NCI-H1105 (cell line): ENCODE measurements at places on chromosomes 6 and 20.
A peak's percentile ranks its signal among the peaks of the same experiment; 100 is the strongest.

GRCh38 chr20:62752181-62752670 lies 43.6 kb downstream of the NTSR1 start:
- DNase-seq: no peak

DNA sequence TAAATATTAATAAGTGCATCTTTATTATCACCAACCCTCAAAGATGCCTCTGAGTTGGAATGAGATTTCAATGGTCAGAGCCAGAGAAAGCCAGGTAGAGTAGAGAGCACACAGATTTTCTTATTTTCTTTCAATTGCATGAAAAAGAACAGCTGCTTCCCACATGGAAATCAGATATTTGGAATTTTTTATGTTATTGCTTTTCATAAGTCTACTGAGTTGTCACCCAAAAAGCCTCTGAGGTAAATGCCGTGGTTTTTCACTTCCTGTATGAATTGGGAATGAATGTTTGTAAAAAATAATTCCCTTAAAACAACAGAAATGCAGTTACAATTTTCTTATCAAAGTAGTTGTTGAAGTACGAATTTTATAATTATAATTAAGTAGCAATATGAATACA lies 563.1 kb downstream of the RFPL4B start:
- no peak for DNase-seq

GRCh38 chr20:38498909-38499308 lies 26.3 kb downstream of the RALGAPB start:
- DNase-seq: no peak

DNA sequence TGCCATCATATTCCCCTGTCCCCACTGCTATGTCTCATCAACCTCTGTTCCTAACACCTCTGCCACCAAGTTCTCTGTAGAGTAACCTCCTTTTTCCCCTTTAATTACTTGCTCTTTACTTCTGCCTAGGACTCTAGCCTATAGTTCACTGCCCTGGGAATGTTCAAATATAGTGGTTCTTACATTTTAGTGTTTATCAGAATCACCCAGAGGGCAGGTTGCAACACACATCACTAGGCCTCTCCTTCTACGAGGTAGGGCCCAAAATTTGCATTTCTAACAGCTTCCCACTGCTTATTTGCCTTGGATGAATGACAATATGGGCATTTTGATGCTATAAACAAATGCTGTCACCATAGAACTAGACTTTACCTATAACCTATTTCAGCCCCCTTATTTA lies 23.1 kb upstream of the C6orf141 start:
- DNase-seq: no peak

GRCh38 chr20:17832236-17832915 lies 132.6 kb downstream of the BANF2 start:
- no peak for DNase-seq

- DNase-seq: no peak
Observed at GRCh38 chr20:31587545-31588389, 17.3 kb upstream of the ID1 start.

- no peak for DNase-seq
Observed at GRCh38 chr20:20466341-20466879, 98.5 kb downstream of the INSM1 start.

DNA sequence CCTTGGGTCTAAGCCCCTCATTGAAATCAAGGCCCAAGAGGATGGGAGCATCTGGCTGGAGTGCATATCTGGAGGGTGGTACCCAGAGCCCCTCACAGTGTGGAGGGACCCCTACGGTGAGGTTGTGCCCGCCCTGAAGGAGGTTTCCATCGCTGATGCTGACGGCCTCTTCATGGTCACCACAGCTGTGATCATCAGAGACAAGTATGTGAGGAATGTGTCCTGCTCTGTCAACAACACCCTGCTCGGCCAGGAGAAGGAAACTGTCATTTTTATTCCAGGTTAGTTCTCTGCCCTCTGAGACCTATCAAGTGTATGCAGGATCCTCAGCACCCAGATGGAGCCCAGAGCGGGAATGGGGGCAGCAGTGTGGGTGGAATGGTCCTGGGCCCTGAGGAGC lies 5.1 kb downstream of the BTN2A2 start:
- DNase-seq: no peak

GRCh38 chr20:24909086-24909780 lies 39.8 kb upstream of the CST7 start:
- no peak for DNase-seq

DNA sequence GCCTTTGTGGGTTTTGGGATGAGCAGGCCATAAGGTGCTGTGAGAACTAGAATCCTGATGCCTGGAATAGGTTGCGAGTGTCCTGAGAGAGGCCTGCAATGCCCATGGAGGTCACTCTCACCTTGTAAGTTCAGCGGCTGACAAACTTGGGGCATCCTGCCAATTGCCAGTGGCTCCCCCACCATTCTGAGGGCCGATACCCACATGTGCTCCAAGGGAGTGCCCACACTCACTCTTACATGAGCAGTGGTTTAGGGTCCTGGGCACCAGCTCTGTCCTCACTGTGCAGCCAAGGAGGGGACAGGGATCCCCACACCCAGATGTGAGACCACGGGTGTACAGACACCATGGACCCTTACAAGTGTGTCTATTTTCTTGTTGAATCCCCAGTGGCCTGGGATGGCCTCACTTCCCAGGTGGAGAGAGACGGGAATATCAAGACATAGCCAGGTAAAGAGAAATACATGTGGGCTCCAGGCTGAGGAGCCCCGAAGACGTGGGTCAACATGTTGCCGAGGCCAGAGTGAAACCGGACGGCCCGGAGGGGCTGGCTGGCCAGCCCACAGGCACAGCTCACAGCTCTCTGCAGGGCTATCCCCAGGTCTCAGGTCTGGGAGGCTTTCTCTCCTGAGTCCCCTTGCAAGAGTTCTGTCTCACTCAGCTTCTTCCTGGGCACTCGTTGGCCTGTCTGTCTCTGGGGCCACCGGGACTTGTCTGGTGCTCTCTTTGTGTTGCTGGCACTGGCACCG lies 2.0 kb upstream of the CST9 start:
- no peak for DNase-seq

DNA sequence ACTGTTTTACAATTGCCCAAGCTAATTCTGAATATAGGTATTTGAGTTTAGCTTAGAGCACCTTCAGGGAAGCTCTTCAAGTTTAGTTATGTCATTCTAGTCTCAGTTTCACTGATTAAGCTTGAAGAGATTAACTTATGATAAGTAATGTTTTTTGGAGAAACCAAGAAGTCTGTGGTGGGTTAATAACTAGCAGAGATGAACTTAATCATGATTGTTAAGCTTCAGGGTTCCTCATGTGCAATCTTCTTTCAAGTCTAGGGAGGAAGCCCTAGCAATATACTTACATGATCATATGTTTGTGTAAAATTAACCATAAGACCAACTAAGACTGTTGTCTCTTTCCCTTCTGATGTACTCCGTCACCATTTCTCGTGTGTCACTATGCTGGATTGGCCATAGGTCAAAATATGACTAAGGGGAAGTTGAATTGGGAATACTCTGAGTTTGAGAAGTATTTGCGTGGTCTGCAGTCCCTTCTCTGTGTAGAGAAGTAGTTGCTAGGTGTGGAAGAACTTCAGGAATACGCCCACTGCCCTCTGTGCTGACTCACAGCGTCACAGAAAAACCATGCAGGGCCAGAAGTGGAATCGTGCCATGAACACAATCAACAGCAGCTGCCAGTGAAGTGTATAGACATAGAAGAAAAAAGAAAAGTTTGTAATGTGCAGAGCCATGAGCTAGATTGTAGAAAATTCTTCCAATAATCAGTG lies 88.3 kb downstream of the SH3BGRL2 start:
- DNase-seq: no peak

DNA sequence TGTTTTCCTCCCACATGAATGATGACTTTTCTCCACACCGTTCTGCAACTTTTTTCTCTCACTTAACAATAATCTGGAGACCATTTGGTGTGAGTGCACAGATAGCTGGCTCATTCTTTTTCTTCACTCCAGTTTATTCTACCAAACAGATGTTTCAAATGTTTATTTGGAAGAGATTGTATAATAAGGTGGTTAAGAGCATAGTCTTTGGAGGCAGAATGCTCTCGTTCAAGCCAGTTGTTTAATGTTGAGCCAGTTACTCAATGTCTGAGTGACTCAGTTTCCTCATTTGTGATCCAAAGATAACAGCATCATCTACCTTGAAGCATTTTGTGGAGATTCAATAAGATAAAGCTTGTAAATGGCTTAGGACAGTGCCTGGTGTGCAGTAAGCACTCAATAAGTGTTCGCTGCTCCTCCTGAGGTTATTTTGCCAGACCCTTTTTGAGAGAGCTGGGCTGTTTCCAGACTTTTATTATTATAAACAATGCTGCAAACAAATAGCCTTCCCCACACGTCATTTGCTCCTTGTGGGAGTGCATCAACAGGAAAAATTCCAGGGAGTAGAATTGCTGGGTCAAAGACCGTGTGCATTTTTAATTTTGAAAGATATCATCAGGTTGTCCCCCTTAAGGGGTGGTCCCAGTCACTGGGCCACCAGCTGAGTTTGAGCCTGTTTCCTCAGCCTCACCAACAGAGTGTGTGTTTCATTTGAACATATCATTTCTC lies 70.6 kb downstream of the VEGFA start:
- no peak for DNase-seq

DNA sequence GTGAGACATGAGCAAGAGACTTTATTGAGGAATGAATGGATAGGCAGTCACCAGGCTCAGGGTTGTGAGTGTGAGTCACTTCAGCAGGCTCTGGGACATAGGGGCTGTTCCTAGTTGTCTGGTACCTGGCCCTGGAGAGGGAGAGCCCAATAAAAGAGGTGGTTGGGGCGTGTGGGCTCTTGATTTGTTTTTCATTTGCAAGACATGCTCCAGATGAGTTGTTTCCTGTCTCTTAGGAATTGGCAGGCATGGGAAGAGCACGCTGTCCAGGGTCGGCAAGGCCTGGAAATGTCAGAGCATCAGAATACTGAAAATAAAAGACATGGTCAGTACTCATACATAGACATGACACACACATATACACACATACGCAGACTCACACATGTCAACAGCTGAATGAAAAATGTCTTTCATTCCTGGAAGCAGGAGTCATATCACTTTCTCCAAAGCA lies 166.3 kb upstream of the SULF2 start:
- no peak for DNase-seq

DNA sequence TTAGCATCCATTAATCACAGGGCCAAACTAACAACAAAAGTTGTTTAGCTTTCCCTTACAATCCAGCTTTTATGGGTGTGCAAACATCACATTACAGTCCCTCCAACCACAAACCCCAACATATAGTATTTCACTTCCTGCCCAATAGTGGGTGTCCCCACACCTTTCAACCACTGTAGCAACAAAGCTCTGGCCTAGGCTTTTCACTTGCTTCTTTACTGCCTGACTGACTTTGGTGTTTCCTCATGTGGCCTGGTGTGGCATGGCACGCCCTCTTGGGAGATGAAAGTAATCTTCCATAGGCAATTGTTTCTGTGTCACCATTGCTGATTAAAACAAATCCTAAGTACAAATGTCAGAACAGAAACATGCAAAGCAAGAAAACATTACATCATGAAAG lies 46.3 kb downstream of the MCM8 start:
- DNase-seq: no peak

- DNase-seq: no peak
Observed at GRCh38 chr6:169227116-169227515, 26.5 kb downstream of the THBS2 start.

GRCh38 chr6:37020381-37020780 lies 14.9 kb downstream of the FGD2 start:
- DNase-seq: peak; percentile 35

DNA sequence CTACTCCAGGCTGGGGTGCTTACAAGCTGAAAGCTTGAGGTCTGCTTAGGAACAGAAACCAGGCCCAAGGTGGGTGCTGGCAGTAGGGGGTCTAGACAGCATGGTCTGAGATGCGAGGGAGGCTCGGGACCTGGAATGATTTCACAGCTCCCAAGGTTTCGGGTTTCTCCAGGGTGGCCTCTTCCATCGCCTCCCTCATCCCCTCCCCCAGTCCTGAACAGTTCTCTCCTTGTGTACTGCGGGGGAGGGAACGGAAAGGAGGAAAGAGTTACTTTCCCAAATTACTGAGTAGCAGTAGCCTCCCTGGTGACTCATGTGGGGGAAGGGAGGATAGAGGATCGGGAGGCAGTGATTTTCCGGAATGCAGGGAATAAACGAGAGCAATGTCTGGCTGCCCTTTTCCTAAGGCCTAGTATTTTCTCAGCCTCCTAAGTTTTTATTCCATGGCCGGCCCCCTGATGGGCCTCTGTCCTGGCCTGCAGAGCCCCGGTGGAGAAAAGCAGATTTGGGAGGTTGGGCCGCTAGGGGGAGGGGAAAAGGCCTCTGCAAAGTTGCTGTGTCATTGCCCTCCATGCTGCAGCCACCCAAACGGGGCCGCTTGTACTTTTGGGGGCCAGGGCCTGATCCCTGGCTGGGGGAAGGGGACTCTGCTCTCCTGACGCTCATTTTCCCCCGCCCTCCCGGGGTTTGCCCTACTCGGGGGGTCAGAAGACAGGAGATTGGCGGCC lies 1.5 kb downstream of the BRD2 start:
- DNase-seq: peak; percentile 60

DNA sequence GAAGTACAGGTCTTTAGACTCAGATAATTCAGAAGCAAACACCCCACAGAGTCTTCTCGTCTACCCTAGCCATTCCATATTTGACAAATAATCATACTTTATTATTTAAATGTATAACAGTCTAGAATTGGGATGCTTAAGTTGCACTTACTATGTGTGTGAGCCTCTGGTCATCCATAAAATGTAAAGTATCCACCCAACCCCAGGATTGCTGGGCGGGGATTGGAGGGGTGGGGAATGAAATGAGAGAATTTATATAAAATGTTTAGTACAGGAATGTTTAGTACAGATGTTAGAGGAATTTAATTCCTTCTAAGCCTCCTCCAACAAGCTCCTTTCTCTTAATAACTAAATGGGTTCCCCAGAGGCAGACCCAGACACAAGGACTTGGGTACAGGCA lies 16.9 kb downstream of the BNIP5 start:
- no peak for DNase-seq

GRCh38 chr6:113893866-113894265 lies 36.7 kb downstream of the MARCKS start:
- DNase-seq: no peak
